ENCODE measurements at places on chromosomes 2 and 18. TPM values are rescaled to one million over a fixed set of nuclear protein-coding genes. Genes with fewer than 3 reads are reported as not detected.

- no peak for DNase-seq
Observed at GRCh38 chr18:55240978-55241377, 281.7 kb upstream of the CCDC68 start.

DNA sequence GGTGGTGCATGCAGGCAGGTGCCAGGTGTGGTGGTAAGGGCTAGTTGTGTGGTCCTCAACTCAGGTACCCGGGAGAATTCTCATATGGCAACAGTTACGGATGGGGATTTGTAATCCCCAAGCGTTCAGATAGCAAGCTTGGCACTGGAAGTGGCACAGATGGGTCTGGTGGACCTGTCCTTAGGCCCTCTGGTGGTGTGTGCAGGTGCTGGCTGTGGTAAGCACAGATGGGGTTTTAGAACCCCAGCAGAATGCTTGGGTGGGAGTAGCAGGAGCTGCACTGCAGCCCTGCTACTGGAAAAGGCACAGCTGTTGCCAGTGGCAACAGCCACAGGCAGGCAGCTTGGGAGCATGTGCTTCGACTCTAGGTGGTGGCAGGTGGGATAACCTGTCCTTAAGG lies 948.2 kb upstream of the FAM98A start:
- DNase-seq: no peak

DNA sequence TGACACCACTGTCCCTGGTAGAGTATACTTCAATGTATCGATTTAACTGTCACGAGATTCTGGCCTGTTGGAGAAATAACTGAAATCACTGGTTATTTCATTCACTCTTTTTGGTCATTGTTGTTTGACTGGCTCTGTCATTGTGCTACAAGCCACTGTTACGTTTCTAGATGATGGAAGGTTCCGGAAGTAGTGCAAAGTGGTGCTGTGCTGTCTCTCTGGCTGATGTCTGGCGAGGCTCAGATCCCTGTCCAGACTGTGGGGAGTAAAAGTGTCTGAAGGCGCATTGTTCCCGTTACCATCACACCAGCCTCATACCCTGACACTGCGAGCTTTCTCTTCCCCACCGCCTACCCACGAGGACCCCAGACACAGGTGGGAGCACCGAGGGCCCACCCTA lies 11.7 kb downstream of the CNDP1 start:
- no peak for DNase-seq

The GAREM1 gene
- 6.9 TPM for total RNA-seq

The AFG3L2 gene
- total RNA-seq: 132 TPM

The ST8SIA5 gene
- total RNA-seq: not detected

Measured in SK-MEL-5 (cell line).